Thoracic aorta (tissue), 2 donors: ENCODE measurements at places on chromosomes 12 and 14. TPM values are rescaled to one million over a fixed set of nuclear protein-coding genes. Genes with fewer than 3 reads are reported as not detected.

GRCh38 chr14:57462551-57462950, 31.1 kb downstream of the CCDC198 start:
- no peak overlapping the region for H3K4me3 ChIP-seq
- DNase-seq: no peak
- no peaks in the 10 kb centered on the region for H3K4me1 ChIP-seq
- H3K27ac ChIP-seq: no peak overlapping the region

Gene PELI2
- 28.3 TPM for total RNA-seq

GRCh38 chr14:79098324-79098723, 928.2 kb downstream of the NRXN3 start:
- H3K27ac ChIP-seq: no peak overlapping the region
- H3K4me1 ChIP-seq: no peaks in the 10 kb centered on the region
- H3K27me3 ChIP-seq: no peaks in the 10 kb centered on the region
- DNase-seq: no peak
- no peak overlapping the region for H3K4me3 ChIP-seq
- H3K36me3 ChIP-seq: no peaks in the 10 kb centered on the region

DNA sequence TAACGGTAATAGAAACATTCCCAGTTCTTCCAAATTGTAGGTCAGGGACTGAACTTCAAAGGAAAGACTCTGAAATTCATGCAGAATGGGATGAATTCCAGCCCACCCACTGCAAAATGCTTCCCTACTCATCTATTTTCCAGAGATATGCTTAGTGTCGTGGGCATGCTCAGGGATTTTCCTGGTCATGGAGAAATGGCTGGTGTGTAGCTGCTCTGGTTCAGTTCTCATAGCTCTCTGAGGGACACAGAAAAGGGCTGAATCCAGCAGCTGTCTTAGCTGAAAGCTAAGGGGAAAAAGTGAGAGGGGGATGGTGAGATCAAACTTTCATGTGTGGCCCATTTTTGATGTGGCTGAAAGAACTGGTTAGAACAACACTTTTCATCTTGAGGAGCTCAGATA, 72.9 kb upstream of the KRAS start:
- no peaks in the 10 kb centered on the region for H3K27me3 ChIP-seq
- no peak overlapping the region for H3K4me3 ChIP-seq
- H3K27ac ChIP-seq: no peak overlapping the region
- DNase-seq: no peak
